ENCODE measurements at places on chromosomes 6 and 20.
A peak's percentile ranks its signal among the peaks of the same experiment; 100 is the strongest.

- no peak for DNase-seq
These were observed 200.6 kb downstream of the PRKN start for GRCh38 chr6:162526960-162527359.

DNA sequence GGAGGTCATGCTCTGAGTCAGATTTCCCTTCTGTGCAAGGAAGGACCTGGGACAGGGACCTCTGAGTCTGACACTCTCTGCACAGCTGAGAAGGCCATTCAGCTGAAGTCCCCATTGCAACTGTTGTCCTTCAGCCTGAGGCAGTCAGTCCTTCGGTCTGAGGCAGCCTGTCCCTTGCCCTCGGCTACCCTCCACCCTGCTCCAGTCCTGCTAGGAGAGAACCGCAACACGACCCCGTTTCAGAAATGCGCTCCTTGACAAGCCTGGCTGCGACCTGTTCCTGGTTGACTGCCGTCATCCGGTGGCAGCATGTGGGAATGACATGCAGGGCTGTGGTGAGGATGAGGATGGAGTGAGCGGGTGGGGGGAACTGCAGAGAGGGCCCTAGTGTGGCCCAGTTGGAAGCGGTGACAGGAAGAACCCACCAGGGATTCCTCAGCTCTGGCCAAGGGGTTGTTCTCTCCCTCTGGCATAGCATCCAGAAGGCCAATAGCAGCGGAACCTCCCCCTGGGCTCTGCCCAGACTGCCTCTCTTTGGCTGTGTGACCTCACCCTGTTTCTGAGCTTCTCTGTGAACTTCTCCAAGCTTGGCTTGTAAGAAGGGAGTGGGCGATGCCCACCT is 40.3 kb upstream of the ANGPT4 start:
- DNase-seq = peak; percentile 43

GRCh38 chr6:42352856-42353564 is 98.7 kb downstream of the TRERF1 start:
- DNase-seq = no peak

GRCh38 chr6:105806486-105806920 is 279.6 kb upstream of the PRDM1 start:
- no peak for DNase-seq

- no peak for DNase-seq
These were observed 114.8 kb upstream of the MARCKS start for GRCh38 chr6:113742342-113742741.

DNA sequence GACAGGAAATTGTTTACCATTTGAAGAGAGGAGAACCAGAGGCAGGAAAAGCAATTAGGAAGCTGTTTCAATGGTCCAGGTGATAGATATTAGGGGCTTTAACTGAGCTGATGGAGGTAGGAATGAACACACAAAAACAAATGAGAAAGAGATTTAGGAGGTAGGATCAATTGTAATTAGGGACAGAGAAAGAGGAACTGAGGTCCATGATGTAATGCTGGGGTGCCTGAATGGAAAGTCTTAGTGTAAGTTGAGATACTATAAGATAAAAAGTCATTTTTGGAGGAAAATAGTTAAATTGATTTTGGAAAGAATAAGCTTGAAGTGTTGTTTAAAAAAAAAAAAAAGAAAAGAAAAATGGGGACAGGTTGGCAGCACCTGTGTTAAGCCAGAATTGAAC is 58.5 kb upstream of the B3GAT2 start:
- DNase-seq = no peak

DNA sequence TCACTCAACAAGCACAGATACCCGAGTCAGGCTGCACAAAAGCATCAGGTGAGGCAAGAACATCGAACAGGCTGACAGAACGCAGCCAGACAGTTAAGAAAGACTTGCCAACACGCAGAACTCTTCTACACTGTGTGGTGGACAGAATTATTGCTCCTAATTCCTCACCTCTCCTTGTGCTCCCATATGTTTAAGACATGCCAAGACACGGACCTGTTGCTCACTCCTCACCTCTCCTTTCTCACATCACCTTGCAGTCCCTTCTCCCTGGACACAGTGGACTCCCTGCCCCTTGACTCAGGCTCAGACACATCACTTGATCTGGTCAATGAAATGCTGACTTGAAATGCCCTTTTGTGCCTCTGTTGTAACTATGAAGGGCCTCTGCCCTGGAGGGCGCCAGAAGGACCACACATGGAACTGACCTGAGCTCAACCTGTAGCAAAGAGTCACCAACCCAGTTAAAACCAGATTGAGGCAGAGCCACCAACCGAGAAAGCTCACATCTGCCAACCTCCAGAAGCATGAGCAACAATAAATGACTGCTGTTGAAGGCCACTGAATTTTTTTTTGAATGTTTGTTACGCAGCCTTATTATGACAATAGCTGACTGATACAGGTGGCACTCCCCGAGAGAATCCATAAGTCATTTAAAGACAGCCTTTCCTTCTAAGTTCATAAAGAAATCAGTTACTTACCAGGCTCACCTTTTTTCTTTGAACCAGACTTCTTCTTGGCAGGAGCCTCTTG is 24.0 kb downstream of the RRBP1 start:
- DNase-seq = no peak

DNA sequence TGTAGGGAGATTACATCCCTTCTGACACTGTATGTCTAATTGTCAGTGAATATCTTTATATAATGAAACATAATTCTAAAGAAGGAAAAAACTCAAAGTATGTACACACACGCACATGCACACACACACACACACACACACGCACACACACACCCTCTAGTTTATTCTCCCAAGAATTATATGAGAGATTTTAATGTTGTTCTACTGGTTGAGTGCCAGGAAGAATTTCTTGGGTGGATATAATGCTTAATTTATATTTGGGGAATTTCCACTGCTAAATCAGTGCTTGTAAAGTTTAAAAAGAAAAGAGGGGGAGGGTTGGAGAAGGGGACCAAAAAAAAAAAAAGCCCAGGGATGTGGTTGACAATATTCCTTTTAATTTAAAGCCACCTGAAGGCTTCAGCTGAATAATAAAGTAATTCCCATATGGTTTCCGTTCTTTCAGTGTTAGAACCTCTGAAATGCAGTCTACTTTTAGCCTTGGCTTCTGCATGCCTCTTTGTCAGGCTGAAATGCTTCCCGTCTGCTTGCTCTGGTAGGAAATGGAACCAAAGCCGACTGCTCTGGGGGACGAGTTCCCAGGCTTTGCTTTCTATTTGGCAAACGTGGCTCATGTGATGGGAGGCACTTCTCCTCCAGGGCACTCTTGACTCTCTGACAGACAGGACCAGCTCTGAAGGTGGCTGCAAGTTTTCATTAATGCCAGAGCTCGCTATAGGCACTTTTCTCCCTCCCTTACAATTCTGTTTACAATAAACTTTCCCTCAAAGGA is 225.4 kb downstream of the PRL start:
- no peak for DNase-seq

- peak; percentile 1 for DNase-seq
These were observed 209.4 kb downstream of the CDH4 start for GRCh38 chr20:61461461-61461860.

- no peak for DNase-seq
These were observed 285.4 kb downstream of the CLIC5 start for GRCh38 chr6:45730232-45730631.

GRCh38 chr20:49518576-49518975 is 36.1 kb upstream of the KCNB1 start:
- no peak for DNase-seq

DNA sequence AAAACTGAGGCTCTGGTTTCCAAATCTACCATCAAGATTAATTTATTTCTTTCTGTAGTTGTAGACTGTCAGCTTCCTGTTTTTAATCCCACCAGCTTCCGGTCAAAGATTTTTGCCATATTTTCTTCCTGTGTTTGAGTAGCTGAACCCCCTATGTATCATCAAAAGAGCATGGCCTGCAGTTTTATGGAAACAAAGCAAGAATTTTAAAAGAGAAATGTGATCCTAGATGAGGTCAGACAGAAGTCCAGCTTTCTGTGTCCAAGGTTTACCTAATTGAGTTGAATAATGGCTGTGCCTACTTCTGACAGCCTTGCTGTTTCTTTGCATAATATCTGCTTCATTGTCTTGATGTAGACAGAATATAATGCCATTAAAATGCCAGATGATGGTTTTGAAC is 163.7 kb downstream of the CARMIL1 start:
- DNase-seq = no peak

- no peak for DNase-seq
These were observed 51.5 kb downstream of the PTPRT start for GRCh38 chr20:43138061-43138770.

DNA sequence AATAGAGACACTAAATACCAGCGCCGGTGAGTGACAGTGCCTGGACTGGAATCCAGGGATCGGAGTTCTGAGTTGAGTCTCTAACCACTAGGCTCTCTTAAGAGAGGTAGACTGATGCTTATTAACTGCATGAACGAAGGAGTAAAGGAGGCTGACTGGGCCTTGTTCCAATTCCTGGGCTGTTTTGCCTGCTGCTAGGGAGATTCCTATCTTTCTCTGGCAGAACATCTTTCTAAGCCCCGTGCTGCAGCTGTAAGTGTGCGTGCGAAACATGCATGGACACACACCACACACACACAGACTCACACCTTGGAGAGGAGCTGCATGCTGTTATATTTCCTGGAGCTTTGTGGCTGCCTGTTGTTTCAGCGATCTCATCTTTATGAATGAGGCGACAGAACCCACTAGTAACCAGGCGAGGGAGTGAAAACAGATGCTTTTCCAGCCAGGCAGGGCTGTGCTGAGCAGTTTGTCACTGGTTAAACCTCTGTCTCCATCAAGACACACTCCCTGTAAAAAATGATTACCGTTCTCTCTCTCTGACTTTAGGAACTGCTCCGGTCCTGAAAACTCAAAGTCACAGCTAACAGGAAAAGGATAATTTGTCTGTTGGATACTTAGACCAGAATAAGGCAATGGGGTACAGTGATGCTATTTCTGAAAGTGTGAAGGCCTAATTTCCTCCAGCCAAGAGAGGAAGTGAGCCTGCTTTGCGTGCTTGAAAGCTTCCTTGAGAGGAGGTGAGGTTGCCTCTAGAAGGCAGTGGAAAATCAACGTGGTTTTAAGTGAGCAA is 157.4 kb upstream of the ZNF217 start:
- no peak for DNase-seq

DNA sequence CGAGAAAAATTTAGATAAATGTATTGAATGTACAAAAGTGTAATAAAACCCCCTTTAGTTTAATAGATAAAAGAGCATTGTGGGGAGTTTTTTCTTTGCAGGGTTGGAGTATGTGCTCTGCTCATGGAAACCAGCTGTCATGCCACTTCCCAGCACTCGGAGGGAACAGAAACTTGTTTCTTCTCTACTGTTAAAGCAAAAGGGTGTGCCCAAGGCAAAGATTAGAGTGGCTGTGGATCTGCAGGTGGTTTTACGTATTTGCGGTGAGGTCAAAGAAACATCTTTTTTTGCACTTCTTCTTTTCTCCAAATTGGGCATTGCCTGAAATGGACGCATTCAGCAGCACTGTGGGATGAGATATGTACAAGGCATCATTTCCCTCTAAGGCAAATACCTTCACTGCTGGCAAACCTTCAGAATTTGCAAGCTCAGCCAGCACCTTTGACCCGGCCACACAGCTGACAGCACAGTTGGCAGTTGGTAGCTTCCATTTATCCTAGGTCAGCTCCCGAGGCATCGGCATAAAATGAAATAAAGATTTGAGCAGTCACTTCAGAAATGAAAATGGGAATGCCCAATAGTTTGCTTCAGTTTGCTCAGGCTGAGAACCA is 178.4 kb upstream of the EYA4 start:
- no peak for DNase-seq

- no peak for DNase-seq
These were observed 58.2 kb downstream of the ZHX3 start for GRCh38 chr20:41259309-41259708.

DNA sequence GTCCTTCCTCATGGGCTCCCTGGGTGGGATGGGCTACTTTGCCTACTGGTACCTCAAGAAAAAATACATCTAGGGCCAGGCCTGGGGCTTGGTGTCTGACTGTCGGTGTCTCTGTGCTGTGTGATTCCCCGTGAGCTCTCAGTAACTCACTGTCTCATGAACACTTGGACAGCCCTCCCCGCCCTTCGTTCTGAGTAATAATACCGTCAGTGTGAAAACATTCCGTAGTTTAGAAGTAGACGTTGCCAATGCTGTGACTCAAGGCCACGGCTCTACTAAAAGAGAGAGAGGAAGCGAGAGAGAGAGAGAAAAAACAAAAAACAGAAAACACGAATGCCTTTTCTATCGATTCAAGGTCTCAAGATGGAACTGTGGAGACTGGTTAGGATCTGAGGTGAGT is 31.8 kb downstream of the FITM2 start:
- no peak for DNase-seq

DNA sequence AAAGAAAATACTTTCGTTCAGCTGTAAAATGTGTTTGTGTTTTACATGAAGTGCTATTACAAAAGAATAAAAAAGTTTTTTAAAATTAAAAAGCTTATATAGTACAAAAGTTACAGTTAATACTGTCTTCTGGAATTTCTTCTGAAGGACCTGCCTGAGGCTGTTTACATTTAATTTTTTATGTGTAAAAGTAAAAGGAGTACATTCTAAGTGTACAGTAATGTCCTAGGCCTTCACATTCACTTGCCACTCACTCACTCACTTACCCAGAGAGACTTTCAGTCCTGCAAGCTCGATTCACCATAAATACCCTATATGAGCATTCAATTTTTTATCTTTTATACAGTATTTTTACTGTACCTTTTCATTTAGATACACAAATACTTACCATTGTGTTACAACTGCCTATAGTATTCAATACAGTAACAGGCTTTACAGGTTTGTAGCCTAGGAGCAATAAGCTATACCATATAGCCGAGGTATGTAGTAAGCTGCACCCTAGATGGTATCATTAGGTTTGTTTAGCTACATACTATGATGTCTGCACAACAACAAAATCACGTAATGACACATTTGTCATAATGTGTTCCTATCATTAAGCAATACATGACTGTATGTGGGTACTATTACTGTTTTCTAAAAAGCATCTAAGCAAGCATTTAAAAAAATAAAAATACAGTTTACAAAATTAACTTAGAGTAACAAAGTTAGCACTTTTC is 33.0 kb downstream of the RNF146 start:
- no peak for DNase-seq

DNA sequence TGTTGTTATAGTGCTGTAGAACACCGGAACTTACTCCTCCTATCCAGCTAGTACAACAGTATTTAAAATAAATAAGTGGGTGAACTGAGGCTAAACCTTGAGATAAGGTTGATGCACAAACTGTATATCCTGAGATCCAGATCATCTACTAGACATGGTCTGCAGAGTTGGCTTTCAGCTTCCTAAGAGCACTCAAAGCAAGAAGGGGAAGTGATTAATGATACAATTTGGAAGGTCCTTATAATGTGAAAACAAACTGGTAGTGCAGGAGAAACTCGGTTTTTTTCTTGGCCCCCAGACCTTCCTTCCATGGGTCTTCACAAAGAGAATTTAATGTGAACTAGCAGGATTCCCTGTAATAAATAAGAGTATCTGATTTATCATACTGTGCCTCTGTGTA is 27.4 kb upstream of the RREB1 start:
- no peak for DNase-seq

DNA sequence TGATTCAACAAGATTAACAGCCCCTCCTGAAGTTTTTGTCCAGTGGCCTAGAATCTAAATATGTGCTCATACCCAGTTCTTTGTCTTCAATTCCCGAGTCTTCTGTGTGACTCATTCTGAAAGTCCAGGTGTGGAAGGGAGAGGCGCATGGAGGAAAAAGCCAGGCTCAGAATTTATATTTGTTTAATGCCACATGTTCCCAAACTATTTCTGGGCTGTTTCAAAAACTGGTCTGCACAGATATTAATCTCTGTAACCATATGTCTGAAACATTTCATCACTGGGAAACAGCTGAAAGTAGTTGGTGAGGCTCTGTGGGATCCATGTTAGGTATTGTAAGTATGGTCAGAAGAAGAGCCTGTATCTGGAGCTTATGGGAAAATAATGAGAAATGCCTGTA is 266.0 kb downstream of the PAX1 start:
- DNase-seq = no peak

Data from breast epithelium (tissue), 4 donors.